ENCODE measurements at places on chromosomes 11 and 22.

- DNase-seq, result no peak
Observed at GRCh38 chr22:32585737-32586136, 111.1 kb downstream of the FBXO7 start.

- DNase-seq, result no peak
Observed at GRCh38 chr22:37443086-37443485, 15.8 kb upstream of the ELFN2 start.

DNA sequence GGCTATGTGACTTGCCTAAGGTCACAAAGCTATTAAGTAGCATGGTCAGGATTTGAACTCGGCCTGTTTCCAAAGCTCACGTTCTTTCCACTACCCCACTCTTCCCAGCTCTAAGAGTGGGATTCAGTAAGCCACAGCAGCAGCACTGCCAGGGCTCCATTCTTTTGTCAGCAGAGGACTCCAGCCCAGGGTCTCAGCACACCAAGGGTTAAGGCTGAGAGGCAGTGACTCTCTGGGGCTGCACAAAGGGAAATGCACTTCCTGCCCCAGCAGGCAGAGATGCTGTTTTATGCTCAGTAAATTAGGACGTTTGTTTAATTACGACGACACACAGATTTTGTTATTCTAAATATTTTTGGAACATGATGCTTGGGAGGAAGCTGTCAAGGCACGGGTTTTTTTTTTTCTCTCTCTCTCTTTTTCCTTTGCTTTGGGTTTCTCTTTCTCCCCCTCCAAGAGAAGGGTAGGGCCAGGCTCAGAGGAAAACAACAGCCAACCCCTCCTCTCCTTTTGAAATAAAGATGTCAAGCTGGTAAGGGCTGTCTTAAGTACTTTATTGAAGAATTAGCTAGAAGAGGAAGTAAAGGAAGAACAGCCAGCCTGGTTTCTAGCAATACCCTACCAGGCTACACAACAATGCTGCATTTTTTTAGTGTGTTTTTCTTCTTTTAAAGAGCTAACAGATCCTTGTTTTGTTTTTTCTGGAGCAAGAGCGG, 2.8 kb downstream of the MYH9 start:
- DNase-seq, result peak; percentile 72

GRCh38 chr11:128422576-128423370, 164.6 kb downstream of the ETS1 start:
- no peak for DNase-seq

DNA sequence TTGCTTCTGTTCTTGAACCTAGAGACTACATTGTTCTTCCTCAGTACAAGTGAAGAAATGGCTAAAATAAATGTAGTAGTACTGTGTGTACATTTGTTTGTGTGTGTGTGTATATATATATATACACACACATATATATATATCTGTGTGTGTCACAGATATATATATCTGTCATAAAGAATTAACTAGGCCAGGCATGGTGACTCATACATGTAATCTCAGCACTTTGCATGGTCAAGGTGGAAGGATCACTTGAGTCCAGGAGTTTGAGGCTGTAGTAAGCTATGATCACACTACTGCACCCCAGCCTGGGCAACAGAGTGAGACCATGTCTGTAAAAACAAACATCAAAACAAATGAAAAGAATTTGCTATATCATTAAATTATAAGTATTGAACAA, 164.8 kb downstream of the DYNC2H1 start:
- no peak for DNase-seq

- peak; percentile 30 for DNase-seq
Observed at GRCh38 chr11:14974515-14975251, 2.5 kb upstream of the CALCA start.

DNA sequence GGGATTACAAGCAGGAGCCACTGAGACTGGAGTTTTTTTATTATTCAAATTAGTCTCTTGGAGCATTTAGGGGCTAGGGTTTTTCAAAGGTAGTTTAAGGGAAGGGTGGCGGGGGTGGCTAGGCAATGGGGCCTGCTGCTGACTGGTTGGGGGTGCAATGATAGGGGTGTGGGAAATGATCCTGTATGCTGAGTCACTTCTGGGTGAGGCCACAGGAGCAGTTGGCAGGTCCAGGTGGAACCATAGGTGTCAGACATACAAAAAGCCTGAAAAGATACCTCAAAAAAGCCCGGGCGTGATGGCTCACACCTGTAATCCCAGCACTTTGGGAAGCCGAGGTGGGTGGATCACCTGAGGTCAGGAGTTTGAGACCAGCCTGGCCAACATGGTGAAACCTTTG, 13.7 kb downstream of the MTFP1 start:
- no peak for DNase-seq

DNA sequence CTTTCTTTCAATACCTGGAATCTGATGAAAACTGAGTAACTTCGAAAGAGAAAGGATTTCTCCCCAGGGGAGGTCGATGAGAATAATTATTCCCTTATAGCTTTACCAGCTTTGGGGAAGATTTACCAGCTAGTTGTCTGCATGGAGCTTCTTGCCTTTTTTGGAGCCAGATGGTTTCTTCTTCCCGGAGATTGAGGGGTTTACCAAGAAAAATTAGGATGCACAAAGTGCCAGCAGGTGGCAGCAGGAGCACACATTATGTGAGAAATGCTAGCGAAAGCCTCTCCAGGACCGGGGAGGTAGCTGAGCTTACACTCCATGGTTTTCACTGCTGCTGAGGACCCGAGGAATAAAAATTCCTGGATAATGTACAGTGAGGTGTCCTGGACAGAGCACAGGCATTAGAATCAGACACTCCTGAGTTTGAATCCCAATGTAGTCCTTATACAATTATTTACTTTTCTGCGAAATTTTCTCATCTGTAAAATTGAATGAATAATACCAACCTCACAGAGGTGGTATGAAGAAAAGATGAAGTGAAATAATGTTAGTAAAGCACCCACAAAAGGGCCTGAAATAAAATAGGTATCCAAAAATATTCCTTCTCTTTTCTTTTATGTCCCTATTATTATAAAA, 46.0 kb upstream of the PARVA start:
- DNase-seq, result peak; percentile 89

- DNase-seq, result no peak
Observed at GRCh38 chr11:14101388-14101787, 138.9 kb downstream of the SPON1 start.

- DNase-seq, result no peak
Observed at GRCh38 chr22:30247561-30247960, 1.0 kb upstream of the LIF start.

GRCh38 chr11:114097832-114098231, 38.3 kb downstream of the ZBTB16 start:
- DNase-seq, result no peak

DNA sequence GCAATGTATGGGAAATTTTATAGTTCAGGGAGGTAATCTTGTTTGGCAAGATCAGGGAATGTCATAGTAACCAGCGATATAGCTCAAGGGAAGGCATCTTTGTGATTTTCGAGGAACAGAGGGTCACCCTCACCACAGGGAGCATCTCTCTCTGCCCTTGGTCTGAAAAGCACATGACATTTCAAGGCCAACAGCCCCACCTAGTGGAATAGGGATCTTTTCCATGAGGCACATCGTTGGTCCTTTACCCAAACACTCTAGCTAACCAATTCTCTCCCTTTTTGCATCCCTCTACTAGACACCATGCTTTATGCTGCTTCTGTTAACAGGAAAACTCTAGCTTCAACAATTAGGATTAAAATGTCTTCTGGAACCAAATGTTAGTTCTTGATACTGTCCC, 179.0 kb downstream of the GRM5 start:
- DNase-seq, result peak; percentile 63

GRCh38 chr11:102794382-102794781, 3.6 kb downstream of the MMP1 start:
- peak; percentile 66 for DNase-seq

DNA sequence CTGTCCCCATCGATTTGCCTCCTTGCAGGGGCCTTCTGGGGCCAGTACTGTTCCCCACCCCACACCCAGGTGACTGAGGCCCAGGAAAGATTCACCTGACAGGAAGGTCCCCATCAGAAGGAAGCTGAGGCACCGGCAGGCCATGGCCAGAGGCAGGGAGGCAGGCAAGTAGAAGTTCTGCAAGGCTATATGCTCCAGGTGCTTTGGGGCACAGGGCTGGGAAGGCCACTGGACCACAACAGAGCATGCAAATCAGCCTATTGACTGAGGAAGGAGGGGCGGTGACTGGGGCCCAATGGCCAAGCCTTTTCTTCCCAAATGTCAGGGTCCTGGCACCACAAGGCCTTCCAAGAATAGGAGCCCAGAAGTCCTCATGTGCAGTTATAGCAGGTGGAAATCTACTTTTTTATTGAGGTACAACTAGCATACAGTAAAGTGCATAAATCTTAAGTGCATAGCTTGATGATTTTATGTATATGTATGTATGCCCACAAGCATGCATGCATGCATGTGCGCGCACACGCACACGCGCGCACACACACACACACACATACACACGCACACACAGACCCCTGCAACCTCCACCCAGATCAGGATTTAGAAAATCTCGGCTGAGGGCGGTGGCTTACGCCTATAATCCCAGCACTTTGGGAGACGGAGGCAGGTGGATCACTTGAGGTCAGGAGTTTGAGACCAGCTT, at the start of gene VPREB3:
TSS of gene VPREB3 (minus strand) at position 206 of the 700 bp plus-strand sequence. CDS start at position 144, 62 bp downstream.
- DNase-seq, result no peak

GRCh38 chr11:111039982-111040381, 205.5 kb upstream of the POU2AF2 start:
- DNase-seq, result no peak

DNA sequence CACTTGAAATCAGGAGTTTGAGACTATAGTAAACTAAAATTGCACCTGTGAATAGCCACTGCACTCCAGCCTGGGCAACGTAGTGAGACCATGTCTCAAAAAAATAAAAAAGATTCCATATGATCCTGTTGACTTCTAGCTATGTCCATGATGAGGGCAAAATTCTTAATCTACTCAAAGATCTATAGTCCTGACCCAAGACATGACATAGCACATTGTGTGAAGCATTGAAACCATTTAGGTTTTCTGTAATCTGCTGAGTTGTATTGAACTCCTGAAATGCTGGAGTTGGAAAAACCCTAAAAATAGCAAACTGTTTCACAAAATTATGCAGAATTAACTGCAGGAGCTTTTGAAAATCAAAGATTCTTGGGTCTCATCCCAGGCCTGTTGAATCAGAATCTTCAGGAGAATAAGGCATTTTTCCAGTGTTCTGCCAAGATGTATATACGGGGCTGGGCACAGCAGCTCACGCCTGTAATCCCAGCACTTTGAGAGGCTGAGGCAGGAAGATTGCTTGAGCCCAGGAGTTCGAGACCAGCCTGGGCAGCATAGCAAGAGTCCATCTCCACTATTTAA, 29.8 kb upstream of the LDHA start:
- DNase-seq, result peak; percentile 6

DNA sequence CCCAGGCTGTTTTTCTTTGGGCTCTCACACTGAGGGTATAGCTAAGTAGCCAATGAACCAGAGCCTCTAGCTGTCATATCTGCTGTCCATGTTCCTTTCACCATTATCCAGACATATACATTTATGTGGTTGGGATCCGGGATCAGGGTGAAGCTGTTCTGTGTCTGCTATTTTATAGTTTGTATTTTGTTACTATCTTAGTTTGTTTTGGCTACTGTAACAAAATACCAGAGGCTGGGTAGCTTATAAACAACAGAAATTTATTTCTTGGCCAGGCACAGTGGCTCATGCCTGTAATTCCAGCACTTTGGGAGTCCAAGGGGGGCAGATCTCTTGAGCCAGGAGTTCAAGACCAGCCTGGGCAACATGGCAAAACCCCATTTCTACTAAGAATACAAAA, 40.5 kb upstream of the CABP7 start:
- DNase-seq, result peak; percentile 47

GRCh38 chr22:36153501-36154422, 6.8 kb downstream of the APOL3 start:
- no peak for DNase-seq

GRCh38 chr11:131800452-131800851, 430.0 kb downstream of the NTM start:
- DNase-seq, result no peak

GRCh38 chr11:71176812-71177211, 75.6 kb downstream of the SHANK2 start:
- DNase-seq, result no peak

GRCh38 chr11:95849087-95849825, 59.0 kb downstream of the CEP57 start:
- DNase-seq, result peak; percentile 80

GRCh38 chr11:86670181-86670580, 2.2 kb downstream of the ME3 start:
- peak; percentile 44 for DNase-seq

GRCh38 chr11:111379602-111380136, 594 bp upstream of the POU2AF1 start:
- DNase-seq, result no peak

DNA sequence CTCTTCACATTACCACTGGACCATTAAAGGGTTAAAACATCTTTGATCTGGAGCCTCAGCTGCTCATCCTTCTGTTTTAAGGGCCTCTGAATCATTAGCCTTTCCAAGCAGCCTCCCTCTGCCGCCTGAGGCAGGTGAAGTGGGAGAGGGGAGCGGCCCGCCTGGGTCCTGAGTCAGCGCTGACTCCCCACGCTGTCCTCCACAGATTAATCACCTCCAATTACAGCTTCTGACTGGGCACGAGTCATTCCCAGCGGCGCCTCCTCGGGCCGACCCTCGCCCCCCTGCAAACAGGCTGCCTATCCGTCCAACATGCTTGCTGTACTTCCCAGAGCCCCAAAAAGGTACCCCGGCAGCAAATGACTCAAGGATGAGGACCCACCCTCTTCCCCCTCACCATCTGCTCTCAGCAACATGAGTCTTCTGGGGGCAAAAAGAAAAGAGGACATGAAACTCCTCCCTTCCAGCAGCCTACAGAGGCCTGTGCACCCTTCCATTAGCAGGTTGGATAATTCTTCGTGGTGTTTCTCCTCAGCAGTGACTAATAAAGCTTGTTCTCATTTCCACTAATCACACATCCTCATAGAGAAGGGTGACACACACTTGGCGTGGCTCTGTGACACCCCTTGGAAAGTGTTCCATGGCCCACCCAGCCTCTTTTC, 44.3 kb upstream of the JAM3 start:
- peak; percentile 68 for DNase-seq

DNA sequence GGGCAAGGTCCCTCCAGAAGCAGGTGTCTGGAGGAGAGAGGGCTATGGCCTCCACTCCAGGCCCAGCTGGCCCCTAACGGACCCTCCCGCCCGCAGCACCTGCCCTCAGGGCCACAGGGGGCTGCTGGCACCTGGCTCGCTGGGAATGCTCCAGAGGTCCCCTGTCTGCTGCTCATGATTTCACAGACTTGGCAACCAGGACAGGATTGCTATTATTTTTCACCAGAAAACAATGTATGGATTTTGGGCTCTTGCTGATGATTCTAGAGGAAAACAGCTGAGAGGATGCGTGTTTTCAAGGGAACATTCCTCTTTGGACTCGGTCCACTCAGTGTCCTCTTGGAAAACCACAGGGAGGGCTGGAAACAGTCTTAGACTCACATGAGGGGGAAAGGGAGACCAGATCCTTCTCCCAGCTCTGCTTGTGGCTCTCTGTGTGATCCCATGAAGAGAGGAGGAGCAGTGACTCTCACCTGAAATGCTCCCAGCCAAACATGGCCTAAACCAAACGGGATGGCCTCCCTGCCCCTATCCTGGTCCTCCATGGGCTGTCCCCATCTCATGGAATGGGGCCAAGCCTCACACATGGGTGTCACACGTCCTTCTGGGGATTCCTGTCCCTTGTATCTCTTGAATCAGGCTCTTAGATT, 15.8 kb downstream of the MYEOV start:
- DNase-seq, result peak; percentile 67

- DNase-seq, result no peak
Observed at GRCh38 chr22:45919504-45920286, 57.3 kb downstream of the WNT7B start.

Data from EH (cell line).